AG04449 (cell line): ENCODE measurements at places on chromosomes 1 and 21.
A peak's percentile ranks its signal among the peaks of the same experiment; 100 is the strongest.

DNA sequence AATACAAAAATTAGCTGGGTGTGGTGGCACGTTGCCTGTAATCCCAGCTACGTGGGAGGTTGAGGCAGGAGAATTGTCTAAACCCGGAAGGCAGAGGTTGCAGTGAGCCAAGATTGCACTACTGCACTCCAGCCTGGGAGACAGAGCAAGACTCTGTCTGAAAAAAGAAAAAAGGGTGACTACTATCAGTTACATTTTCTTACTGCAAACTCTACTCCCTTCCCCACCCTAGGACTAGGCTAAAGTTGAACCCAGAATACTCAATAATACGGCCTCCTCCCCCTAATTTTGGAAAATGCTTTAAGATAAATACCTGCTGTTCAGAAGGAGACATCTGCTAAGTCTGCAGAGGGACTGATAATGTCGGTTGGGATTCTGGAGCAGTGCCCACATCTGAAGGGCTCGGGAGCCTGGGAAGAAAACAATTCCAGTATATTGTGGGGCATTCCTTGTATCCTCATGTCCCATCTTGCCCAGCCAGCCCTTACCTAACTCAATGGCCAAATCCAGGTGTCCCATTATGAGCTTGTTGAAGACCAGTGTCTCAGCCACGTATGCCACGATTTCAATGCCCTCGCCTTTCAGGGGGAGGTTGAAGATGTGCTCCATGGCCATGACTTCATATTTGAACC lies 89.7 kb downstream of the ADCY10 start:
- DNase-seq: no peak

DNA sequence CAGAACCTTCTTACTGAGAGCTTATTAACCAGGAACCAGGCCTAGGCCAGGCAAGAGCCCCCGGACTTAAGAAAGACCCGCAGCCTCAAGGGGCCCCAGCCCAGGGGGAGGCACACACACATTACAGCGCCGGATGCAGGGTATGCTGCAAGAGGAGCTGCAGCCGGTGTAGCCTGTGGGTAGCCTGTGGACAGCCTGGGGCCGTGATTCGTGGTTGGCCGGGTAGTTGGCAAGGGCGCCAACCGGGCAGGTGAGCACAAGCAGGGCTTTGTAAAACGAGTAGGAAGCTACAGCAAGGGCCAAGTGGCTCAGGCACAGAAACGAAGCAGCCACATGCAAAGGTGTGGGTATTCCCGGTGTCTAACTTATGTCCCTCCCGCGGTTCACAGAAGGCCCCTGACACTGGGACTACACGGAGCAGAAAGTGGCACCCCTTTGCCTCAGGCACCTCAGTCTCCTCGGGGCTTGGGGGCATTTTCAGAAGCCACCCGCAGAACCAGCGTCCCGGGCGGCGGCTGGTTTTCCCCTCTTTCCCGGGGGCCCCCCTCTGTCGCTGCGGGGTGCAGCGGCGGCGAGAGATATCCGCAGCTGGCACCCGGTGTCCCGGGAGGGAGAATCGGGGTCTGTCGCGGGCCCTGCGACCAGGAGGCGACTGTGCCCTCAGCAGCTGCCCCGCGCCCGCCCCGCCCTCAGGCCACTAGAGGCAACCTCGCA lies 40.8 kb downstream of the KIAA1614 start:
- DNase-seq: no peak

DNA sequence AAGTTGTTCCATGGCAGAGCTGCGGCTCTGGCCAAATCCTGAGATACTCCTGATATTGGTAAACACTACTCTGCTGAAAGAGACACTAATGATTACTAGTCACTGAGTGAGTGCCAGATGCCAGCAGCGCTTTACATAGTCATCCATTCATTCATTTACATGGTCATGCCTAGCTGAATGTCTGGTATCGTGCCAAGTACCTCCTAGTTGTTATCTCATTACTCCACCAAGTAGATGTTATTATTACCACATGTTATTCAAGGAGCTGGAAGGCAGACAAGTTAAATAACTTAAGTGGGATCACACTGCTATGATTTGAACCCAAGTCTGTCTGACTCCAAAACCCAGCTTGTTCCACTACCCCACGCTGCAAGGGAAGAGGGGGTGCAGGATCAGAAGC lies 4.7 kb downstream of the OLFML2B start:
- DNase-seq: peak; percentile 59

- no peak for DNase-seq
Observed at GRCh38 chr1:243756529-243756928, 93.5 kb downstream of the AKT3 start.

DNA sequence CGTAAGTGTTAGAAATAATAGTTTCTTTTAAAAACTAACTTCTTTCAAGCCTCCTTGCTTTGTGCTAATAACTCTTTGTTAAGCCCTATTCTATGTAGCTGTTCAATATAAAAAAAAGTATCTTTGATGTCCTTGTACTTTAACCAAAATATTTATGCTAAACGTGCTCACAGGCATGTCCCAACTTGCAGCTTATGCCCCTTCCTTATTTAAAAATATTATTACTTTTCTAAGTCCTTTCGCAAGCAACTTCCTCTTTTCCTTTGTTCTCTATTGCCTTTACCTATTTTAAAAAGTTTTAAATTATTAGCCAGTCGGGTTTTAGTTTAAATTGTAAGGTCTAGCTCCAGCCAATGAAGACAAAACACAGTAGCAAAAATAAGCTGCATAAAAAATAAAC lies 43.4 kb upstream of the NBPF3 start:
- no peak for DNase-seq

DNA sequence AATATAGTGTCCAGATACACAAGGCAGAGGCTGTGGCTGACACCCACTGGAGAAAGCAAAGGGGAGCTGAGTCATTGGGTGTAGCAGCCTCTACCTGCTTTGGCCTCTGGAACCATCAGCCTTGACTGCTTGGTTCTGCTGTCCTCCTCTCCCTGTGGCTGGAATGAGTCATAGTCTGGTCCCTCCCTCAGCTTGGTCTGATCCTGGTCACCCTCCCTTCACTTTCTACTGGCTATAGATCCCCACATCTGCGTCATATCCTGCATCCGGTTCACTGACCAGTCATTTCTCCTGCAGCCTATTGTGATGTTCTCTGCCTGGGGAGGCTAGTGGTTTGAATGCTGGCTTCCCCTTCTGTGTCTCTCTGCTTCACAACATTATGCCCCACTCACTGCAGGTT lies 372.8 kb upstream of the DAB1 start:
- no peak for DNase-seq

DNA sequence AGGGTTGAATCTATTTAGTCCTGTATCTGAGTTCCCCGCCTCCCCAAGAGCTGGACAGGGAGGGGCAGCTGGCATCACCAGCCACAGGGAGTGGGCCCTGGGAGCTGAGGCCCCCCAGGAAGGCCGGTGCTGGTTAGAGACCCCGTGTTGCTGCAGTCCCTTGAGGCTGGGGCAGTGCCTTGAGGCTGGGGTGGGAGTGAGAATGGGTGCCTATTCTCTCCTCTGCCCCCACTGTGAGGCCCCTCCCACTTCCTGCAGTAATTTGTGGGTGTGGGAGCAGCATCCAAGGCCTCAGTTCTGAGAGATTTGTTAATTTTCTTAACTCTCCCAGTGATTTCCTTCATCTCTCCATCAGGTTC lies 2.5 kb upstream of the TRAPPC3 start:
- no peak for DNase-seq

GRCh38 chr1:37040773-37041172 lies 6.5 kb upstream of the GRIK3 start:
- DNase-seq: no peak

DNA sequence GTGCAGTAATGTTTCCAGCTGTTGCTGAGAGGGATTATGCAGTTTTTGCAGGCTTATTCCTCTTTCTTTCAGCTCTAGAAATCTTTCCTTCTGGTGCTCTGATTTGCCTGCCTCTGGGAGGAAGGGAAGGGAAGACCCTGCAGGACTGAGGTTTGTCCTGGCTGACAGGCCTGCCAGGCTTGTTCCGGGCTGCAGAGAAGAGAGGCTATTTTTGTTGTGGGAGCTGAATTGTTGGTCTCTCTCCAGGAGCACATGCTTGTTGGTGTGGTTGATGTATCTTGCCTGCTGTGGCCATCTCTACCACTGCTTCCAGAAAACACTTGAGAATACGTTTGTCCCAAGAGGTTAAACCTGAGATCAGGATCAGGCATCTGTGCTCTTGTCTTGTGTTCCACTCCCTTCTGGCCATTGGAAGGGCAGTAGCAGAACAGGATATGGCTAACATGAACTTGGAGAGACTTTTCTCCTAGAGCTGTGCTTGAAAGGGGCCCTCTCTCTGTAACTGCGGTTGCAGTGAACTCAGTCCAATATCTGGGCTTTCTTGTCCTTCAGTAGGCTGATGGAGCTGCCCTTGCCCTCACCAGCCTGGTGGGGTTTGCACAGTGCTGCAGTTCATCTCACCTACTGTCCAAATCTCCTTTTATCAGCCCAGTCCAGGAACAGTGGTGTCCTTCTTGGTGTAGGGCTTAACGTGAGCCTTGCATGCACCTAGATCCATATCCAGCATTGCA lies 21.5 kb upstream of the SLC25A34 start:
- DNase-seq: no peak

- no peak for DNase-seq
Observed at GRCh38 chr1:56189946-56190805, 389.2 kb downstream of the PLPP3 start.

- DNase-seq: no peak
Observed at GRCh38 chr1:109784551-109785252, 21.0 kb upstream of the EPS8L3 start.

DNA sequence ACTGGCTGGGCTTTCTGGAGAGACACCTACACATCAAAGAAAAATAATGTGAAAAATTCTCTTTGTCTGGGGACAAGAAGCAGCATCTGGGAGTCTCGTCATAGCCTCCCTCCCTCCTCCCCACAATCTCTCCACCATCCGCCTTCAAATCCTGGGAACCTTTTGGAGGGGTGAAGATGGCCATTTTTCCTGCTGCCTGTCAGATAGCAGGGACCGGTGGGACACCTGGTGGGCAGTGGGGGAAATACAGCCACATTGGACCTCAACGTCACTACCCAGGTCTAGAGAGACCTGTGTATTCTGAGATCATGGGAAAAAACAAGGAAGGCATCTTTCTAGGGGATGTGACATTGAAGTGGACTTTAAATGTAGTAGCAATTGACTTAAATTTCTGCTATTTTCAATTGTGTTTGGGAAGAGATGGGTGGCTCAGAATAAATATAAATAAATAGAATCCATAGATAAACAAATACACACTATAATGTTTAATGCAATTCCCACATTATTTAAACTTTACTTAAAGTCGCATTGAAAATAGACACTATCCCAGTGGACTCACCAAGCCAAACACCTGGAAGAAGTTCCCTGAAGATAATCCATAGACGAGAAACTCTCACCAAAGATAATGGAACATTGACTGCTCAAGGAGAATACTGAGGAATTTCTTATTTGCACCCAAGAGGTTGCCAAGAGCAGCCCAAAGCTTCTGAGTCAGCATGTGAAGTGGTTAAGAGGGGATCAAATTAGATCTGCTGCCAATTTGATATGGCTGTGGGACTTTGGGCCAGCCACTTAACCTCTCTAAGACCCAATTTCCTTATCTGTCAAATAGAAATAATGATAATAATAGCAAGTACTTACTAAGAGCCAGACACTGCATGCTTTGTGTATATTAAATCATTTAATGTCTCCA lies 147.6 kb upstream of the CAMK1G start:
- no peak for DNase-seq

- DNase-seq: no peak
Observed at GRCh38 chr1:57860931-57861565, 437.2 kb upstream of the DAB1 start.

- DNase-seq: no peak
Observed at GRCh38 chr1:153775458-153776327, 486 bp downstream of the SLC27A3 start.

- DNase-seq: no peak
Observed at GRCh38 chr1:221719987-221720386, 21.9 kb downstream of the DUSP10 start.

DNA sequence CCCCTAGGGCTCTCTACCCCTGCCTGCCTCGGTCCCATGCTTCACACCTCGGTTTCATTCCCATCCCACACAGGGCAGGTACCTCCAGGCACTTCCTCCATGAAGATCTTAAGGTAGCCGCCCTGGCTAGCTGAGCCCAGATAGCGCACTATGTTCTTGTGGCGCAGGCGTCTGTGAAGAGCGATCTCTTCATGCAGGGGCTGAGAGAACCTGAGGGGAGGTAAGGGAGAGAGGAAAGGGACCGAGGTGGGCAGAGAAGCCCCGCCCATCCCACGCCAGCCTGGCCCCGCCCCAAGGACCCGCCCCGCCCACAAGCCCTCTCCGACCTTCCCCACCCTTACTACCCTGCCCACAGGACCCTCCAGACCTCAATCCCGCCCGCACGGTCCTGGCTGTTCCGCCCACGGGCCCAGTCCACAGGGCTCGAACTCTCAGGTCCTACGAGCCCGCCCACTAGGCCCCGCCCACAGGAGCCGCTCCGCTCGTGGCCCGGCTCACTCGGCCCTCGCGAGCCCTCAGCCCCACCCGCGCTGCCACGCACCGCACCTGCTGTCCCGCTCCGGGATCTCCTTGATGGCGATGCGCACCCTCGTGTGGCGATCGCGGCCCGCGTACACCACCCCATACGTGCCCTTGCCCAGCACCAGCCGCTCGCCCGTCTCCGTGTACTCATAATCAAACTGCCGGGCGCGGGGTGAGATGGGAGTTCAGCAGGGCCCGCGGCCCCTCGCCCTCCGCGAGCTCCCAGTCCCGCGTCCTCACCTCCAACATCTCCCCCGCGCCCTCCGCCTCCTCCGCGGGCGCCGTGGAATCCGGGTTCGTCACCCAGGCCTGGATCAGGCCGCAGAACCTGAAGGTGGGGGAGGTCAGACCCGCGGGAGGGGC lies 6.4 kb downstream of the MAP3K6 start:
- DNase-seq: no peak

DNA sequence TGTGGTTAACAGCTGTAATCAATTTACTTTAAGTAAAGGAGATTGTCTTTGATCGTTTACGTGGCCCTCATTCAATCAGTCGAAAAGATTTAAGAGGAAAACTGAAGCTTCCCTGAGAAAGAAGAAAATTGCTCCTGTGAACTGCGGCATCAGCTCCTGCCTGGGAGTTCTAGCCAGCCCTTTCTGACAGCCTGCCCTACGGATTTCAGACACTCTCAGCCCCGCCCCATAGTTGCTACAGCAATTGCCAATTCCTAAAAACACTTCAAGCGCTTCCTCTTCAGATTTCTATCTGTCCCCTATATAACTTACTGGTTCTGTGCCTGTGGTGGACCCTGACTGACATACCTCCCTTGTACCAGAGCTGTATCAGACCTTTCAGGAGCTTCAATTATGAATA lies 277.6 kb downstream of the DSCAM start:
- DNase-seq: no peak

DNA sequence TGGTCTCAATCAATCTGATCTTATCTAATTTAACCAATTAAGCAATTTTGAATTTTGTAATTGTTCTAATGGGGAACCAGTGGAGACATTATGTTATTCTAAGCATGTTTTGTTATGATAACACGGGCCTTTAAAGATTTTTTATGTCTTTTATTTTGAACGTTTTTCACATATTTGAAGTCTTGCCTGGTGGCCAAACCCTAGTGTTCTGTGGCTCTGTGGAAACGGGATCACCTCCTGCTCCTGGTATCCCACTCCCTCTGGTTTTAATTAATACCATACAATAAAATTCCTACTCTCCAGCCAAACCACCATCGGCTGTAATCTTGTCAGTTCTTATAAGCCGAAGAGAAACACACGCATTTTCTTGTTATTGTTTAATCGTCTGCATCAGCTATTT lies 22.9 kb upstream of the LMO4 start:
- no peak for DNase-seq
